ENCODE measurements at places on chromosomes 2 and 18.

GRCh38 chr2:159891917-159892730 is 94.1 kb upstream of the CD302 start:
- DNase-seq = no peak

DNA sequence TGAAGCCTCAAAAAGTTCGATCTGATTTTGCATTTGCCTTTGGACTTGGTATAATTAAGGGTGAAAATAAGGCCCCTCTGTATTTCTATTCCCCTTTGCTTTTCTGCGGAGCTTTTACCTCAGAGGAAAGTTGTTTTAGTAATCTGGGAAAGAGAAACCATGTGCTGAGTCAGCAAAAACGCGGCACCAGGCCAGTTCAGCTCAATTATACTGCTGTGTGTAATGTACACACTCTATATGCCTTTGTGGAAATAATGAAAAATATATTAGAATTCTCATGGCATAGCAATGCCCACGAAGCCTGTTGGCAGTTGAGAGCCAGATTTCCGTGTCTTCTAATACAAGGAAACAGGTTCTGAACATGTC is 161.9 kb upstream of the SIX2 start:
- DNase-seq = no peak

DNA sequence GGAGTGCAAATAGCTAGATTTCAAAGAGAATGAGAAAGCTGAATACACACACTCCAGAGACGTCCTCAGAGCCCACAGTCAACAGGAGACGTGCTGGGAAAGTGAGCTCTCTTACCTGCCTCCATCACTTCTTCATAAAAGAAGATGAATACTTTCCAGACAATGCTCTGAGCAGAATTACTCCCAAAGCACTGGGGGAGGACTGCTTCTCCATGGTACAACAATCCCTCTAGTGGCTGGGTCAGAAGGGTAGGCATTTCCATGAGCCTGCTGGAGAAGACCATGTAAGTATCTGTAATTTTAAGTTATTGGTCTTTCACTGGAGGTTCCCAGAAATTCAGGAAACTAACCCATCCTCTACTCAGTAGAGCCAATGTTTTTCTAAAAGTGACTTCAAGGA is 190.3 kb downstream of the RBM43 start:
- no peak for DNase-seq

- no peak for DNase-seq
Observed at GRCh38 chr2:11550901-11551568, 17.2 kb downstream of the GREB1 start.

DNA sequence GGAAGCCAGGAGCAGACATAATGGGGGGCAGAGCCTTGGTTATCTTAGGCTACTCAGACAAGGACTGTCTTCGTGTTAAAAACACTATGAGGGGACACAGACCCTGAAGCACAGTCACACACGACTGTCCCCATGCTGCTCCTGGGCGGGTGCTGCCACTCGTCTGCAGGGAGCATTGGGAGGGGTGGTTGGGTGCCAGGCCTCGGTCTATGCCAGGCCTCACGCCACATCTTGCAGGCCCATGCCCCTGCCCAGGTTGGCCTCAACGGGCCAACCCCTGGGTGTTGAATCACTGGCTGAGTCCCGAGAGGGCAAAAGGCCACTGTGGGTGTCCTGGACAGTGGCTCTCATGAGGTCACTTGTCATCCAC is 97.9 kb downstream of the USP40 start:
- DNase-seq = no peak

DNA sequence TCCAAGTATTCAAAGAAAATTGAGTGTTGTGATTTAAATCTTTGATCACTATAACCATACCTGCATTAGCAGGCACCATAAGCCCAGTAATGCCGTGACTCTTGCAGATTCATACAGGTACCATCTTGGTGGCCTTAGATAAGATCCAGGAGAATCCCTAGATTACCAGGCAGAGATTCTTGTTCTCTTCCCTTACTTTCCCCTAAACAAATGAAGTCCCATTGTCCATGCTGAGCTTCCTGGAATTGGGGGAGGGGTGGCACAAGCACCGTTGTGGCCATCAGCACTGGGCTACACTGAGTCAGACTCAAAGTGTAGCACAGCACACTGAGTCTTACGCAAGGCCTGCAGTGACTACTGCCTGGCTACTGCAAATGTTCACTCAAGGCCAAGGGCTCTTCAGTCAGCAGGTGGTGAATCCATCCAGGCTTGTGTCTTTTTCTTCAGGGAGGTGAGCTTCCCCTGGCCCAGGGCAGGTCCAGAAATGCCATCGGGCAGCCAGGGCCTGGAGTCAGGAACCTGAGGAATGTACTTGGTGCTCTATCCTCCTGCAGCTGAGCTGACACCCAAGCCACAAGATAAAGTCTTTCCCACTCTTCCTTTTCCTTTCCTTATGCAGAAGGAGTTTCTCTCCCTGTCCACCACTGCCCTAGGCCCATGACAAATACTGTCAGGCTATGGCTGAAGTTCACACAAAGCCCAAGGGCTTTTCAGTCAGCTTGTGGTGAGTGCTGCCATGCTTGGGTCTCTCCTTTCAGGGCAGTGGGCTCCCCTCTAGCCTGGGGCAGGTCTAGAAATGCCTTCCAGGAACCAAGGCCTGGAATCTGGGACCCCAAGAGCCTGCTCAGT is 52.6 kb downstream of the CD28 start:
- no peak for DNase-seq

DNA sequence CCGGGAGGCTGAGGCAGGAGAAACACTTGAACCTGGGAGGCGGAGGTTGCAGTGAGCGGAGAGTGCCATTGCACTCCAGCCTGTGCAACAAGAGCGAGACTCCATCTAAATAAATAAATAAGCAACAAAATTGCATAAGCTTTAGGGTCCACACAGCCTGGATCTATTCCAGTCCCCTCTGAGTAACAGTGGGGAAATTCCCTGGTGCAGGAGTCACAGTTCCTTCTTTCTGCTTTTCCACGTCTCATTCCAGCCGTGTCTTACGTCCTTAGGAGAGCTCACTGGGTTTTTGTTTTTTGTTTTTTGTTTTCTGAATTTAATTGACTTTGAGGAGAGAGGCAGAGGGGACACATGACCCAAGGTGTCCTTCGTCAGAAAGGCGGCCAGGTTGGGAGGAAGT is 44.6 kb downstream of the B3GNT2 start:
- DNase-seq = no peak

GRCh38 chr18:5738526-5738925 is 156.8 kb downstream of the TMEM200C start:
- no peak for DNase-seq

- no peak for DNase-seq
Observed at GRCh38 chr2:138137949-138138348, 173.7 kb downstream of the HNMT start.

GRCh38 chr18:76922107-76922506 is 99.8 kb downstream of the ZNF236 start:
- no peak for DNase-seq

DNA sequence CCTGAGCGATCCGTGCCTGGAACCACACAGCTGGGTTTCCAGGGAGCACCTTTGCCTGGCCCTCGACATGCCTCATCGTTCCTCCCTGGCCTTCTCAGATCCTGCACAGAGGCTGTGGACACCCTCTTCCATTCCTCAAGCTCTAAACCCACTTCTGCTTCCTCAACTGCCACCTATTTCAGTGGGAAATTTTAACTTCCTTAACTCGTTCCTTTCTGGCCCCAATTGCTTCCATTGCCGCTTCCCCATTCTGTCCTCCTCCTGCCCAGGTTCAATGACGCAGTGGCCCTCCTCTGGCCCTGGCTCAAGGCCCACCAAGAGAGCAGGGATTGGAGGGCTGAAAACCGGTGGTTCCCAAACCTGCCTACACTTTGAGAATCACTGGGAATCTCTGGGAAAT is 4.8 kb upstream of the B3GNT7 start:
- no peak for DNase-seq

- no peak for DNase-seq
Observed at GRCh38 chr2:44930274-44931197, 11.0 kb upstream of the SIX3 start.

GRCh38 chr2:127874378-127875269 is 11.1 kb downstream of the AMMECR1L start:
- DNase-seq = no peak

- DNase-seq = no peak
Observed at GRCh38 chr2:102269200-102269524, 42.2 kb upstream of the IL1RL1 start.

- no peak for DNase-seq
Observed at GRCh38 chr18:67428805-67429204, 87.7 kb downstream of the DSEL start.

DNA sequence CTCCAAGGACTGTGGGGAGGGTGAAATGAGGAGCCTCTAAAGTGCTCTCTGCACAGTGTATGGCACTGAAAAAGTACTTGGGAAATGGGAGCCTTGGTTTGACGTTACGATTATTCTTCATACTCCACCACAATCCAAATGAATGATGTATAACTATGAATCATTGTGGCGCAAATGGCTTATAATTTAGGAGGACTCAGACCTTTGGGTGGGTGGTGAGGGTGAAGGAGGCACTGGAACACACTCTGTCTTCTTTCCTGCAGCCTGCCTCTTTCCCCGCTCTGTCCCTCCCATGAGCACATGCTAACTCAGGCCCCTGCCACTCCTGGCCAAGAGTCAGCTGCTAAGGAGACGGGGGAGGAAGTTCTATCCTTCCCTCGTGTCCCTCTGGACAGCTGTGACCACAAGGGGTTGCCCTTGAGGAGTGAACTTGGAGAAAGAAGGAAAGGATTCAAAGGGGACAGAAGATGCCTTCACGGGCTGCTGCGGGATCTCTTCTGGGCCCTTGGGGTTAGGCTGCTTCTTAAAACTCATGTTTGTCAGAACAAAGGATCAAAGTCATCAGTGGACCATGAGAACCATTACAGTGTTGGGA is 36.5 kb downstream of the POLR1A start:
- no peak for DNase-seq

DNA sequence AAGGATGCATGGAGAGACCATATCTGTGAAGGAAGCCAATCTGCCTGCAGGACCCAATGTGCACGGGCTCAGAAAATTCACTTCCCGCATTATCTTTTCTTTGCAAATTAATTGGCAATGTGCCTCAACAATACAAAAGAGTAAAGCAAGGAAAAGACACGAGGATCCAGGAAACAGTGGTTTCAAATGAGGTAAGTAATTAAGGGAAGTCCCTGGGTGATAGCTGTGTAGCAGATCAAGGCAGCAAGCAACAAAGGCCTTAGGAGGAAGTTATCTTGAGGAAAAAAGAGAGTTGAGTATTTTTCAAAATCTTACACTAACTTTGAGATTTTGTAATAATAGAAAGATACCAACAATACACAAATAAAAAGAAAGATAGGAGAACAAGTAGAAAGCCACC is 44.3 kb upstream of the TGIF1 start:
- no peak for DNase-seq

- no peak for DNase-seq
Observed at GRCh38 chr2:8153258-8153718, 528.6 kb upstream of the ID2 start.

DNA sequence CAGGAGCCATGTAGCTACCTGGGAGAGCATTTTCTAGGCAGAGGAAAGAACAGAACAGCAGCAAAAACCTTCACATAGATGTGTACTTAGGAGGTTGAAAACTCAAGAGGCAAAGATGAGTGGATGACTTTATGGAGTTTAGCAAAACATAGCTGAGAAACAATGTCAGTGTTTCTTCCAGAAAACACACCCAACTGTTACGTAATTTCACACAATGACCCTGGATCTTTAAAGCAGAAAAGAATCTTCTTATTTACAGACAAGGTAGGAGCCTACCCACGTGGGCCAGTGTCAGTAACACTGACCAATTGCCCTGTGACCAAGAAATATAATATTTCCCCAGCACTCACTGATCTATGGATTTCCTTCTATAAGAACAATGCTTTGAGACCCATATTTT is 254.6 kb downstream of the CDH20 start:
- DNase-seq = no peak

- no peak for DNase-seq
Observed at GRCh38 chr2:71925268-71926088, 222.2 kb downstream of the CYP26B1 start.

DNA sequence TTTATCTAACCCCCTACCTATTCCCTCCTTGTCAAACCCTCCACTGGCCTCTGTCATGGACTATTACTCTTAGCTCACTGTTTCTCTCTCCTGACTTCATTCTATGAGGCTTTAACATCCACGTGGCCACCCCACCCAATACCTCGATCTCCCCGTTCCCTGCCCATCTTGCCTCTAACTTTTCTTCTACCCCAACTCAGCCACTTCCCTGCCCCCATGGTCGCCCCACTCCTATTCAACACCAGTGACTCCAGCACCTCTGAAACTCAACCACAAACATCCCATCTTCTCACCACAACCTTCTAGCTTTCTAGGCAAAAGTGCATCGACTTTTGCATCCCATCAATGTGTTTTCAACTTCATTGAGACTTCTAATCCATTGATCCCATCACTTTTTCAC is 94.2 kb upstream of the EPAS1 start:
- DNase-seq = no peak

DNA sequence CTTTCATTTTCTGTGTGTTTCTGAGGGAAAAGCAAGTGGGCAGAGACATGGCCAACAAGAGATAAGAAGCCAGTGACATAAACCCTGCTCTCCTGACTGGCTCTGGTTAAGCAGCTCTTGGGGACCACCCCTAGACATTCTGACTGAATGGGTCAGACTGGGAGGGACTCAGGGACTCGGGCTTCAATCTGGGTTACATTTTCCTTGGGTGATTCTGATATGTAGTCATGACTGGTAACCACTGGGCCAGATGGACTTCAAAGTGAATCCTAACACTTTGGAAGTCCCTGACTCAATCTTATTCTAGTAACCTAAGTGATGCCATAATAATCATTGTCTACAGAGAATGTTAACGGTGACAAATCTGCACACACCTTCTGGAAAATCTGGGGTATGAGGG is 397.8 kb downstream of the NBAS start:
- DNase-seq = no peak

- no peak for DNase-seq
Observed at GRCh38 chr2:12110481-12110880, 364.0 kb downstream of the LPIN1 start.

GRCh38 chr2:27627963-27628766 is 647 bp downstream of the CCDC121 start:
- no peak for DNase-seq

DNA sequence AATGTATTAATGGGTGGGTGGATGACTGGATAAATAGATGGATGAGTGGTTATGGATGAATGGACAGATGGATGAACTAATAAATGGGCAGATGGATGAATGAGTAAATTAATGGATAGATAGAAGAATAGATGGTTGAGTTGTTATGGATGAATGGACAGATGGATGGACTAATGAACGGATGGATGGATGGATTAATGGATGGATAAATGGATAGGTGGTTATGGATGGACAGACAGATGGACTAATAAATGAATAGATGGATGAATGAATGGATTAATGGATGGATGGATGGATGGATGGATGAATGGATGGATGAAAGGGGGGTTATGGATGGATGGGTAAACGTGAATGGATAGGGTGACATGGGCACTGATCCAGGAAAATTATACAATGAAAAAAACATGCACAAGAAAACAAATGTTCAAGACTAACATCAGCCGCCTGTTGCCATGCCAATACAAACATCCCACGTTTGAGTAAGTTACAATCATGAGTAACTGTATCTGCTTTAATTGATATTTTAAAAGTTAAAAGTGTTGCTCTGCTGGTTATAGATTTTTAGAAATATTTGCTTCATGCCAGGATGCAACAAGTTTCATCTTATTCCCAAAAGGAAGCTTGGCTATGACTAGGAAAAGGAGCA is 20.8 kb downstream of the PXDN start:
- no peak for DNase-seq

- no peak for DNase-seq
Observed at GRCh38 chr2:159677654-159678053, 34.7 kb upstream of the MARCHF7 start.

GRCh38 chr2:101745711-101746694 is 48.5 kb downstream of the MAP4K4 start:
- DNase-seq = no peak

GRCh38 chr2:10225291-10226037 is 77.2 kb upstream of the HPCAL1 start:
- no peak for DNase-seq
